ENCODE measurements at places on chromosomes 1 and 21.

- no peak for DNase-seq
Measured at GRCh38 chr1:221035662-221036153, 156.5 kb downstream of the HLX start.

- no peak for DNase-seq
Measured at GRCh38 chr1:155466996-155467395, 95.6 kb downstream of the ASH1L start.

- peak; percentile 30 for DNase-seq
Measured at GRCh38 chr1:181018901-181019681, 3.6 kb downstream of the STX6 start.

DNA sequence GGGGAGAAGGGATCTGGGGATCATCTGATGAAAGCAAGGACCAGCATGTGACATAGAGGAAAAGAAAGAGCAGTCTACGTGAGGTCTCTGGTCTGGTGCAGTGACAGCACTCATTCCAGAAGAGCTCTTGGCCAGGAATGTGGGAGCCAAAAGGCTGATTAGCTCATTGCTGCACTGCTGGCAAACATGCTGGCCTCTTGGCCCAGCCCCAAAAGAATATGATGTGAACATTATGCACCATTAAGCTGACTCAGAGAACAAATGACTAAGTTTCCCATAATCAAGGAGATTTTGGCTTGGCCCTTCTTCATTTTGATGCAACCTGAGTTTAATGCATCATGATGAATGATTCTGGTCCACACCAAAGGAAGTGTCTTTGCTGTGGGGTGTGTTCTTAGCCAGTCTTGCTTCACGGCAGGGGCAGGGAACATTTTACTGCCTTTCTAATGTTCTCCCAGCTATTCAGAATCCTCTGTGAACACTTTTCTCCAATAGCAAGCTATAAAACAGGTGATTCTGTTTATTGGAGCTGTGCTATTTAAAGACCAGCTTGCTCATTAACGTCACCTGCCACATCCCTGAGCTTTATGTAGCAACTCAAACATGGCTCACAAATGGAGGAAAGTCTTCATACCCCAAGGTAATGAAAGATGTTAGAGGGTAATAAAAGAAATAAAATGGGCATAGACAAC lies 55.1 kb downstream of the PCBP3 start:
- DNase-seq = no peak

DNA sequence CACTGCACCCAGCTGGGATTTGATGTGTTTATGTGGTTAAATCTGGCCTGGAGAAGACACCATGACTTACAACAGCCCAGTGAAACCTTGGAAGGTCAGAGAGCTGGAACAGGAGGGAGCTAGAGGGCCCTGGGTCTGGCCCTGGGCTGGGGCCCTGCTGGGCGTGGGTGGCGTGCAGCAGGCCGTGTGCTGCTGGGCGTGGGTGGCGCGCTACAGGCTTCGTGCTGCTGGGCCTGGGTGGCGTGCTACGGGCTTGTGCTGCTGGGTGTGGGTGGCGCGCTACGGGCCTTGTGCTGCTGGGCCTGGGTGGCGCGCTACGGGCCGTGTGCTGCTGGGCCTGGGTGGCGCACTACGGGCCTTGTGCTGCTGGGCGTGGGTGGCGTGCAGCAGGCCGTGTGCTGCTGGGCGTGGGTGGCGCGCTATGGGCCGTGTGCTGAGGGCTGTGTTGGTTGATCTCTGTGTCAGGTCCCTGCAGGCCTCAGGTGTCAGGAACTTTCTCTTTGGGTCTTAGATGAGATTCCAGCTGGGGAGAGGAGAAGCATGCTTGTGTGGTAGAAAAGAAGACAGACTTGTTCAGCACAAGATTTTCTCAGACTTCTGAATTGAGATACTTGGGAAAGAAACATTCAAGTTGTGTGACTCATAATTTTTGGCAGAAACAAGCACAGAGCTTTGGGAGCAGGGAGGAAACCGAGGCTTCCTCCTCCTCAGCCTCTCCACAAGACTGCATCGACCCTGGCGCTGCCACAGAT lies 66.0 kb downstream of the COL18A1 start:
- peak; percentile 40 for DNase-seq

DNA sequence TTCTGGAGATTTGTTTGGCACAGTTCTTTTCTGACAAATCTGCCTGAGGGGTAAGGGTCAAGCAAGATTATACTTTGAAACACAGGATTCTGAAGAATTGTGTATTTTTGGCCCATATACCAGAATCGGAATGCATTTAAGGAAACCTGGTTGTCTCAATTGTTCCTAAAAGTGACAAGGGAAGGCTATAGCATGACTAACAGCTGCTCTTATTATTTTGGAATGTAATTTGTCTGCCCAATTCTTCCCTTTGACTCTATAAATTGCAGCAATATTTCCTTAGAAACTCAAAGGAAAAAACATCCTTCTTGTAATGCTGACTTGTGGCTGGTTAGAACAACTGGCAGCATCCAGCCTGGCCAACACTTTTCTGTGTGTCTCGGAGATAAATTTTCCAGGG lies 15.8 kb upstream of the VCAM1 start:
- no peak for DNase-seq

- no peak for DNase-seq
Measured at GRCh38 chr21:38343691-38344090, 86.9 kb downstream of the KCNJ15 start.

GRCh38 chr1:33273406-33273805 lies 17.1 kb downstream of the ZNF362 start:
- no peak for DNase-seq

DNA sequence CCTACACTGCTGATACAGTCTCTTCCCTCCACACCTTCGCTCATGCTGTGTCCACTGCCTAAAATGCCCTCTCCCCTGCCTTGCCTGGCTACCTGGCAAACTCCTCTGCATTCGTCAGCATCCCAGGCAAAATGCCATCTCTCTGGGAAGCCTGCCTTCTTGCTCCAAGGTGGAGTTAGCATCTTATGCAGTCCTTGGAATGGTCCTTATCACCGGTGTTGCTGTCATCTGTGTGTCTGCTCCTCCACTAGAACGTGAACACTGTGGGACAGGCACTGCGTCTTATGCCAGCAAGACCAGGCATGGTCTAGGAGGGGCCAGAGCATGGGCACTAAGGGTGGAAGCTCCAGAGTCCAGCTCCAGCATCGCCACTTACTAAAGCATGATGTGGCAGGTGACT lies 211.8 kb downstream of the MATN1 start:
- no peak for DNase-seq

- DNase-seq = no peak
Measured at GRCh38 chr1:169090900-169091311, 15.6 kb upstream of the ATP1B1 start.

- no peak for DNase-seq
Measured at GRCh38 chr1:159908031-159908940, 8.3 kb upstream of the CFAP45 start.

DNA sequence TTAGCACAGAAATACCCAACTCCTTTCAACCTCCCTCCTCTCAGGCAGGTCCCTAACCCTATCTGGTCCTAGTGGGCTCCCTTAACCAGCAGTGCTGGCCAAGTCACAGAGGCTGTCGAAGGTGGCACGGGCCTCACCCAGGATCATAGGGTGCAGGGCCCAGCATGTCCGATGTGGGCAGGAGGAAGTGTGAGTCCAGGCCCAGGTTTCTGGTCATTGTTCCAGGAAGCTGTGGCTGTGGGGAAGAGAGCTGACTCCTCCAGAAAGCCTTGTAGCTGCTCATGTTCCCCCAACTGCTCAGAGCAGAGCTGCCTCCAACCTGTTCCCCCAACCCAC lies 2.4 kb downstream of the CCDC17 start:
- DNase-seq = no peak

DNA sequence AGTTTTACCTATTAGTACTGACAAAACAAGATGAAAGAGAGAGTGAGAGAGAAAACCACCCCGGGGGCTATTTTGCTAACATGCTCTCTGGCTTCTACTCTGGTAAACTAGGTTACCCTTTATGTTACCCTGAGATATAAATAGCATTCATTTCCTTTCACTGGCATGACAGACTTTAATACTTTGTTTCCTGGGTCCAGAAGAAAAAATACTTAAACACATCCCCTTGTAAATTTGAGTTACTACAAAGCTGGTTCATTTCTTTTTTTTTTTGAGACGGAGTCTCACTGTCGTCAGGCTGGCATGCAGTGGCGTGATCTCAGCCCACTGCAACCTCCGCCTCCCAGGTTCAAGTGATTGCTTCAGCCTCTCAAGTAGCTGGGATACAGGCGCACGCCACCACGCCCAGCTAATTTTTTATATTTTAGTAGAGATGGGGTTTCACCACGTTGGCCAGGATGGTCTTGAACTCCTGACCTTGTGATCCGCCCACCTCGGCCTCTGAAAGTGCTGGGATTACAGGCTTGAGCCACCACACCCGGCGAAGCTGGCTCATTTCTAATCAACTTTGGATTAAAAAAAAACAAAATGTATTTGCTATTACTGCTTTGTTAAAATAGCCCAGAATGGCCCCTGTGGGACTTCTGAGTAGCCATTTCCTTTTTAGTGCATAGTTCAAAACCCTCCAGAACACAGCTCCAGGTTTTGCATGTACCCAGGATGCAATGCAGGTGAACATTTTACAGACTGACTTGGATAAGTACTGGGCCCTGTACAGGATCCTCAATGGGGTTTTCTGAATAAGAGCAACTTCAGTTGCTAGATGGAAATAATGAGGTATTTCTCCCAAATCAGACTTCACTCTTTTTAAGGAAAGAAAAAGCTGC lies 20.6 kb downstream of the INPP5B start:
- no peak for DNase-seq

DNA sequence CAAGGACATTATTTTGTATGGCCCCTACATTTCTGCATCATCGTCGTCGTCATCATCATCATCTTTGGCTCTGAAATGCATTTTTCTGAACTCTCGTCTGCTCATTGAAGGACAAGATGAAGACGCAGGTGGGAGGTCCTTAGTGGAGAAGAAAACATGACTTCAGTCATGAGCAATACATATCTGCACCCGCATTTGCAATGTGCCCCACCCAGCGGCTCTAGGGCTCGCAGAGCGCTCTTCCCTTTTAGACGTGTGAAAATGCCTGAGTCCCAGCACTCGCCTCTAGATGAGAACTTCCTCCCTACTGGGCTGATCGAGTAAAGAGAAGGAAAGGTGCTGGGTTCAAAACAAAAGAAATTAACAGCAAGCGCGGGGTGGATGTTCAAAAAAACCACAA lies 10.1 kb downstream of the C1orf174 start:
- no peak for DNase-seq

GRCh38 chr1:184739070-184739469 lies 15.6 kb downstream of the EDEM3 start:
- DNase-seq = no peak

DNA sequence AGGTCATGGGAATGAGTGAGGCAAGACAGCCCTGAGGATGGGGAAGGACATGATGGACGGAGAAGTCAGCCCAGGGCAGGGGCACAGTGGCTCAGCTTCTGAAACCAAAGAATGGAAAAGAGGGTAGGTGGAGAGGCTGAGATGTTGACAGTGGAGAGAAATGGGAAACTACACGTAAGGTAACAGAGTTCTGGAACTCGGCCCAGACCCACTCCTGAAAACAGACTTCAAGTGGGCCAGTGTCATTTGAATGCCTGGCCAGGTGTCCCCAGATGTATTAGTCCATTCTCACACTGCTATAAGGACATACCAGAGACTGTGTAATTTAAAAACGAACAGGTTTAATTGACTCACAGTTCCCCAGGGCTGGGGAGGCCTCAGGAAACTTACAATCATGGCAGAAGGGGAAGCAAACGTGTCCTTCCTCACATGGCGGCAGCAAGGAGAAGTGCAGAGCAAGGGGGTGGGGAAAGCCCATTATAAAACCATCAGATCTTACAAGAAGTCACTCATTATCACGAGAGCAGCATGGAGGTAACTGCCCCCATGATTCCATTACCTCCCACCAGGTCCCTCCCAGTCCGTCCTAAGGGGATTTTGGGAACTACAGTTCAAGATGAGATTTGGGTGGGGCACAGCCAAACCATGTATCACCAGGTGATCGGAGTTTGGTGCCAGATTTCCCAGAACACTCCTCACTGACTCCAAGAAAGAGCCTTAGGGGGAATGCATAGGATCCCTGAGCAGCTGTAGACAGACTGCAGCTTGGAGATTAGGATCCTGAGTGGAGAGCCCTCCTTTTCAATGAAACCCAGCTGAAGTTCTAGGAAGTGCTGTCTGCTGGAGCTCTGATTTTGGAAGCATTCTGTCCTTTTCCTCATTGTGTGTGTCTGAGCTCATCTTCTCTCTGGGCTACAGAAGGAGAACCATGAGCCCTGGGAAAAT lies 40.3 kb downstream of the FHAD1 start:
- DNase-seq = no peak

GRCh38 chr1:213552045-213552444 lies 435.7 kb upstream of the PROX1 start:
- no peak for DNase-seq

- DNase-seq = no peak
Measured at GRCh38 chr1:228073857-228074545, 8.5 kb upstream of the ARF1 start.

GRCh38 chr1:175968486-175969172 lies 225.2 kb upstream of the TNR start:
- DNase-seq = no peak

DNA sequence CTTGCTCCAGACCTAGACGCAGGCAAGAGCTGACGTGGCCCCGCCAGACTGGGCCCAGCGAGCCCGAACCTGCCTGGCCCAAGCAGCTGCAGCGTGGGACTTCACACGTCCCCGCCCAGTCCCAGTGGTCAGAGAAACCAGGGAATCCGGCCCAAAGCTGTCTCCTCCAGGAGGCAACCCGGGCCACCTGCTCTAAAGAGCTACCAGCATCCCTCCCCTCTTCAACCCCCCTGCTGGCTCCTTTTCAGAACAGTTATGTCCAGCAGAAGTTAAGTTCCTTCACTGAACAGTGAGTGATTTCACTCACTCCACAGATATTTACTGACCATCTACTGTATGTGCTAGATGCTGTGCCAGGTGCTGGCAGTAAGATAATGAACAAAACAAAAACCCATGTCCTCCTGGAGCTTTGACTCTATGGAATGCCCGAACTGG lies 2.1 kb upstream of the EFNA1 start:
- DNase-seq = no peak

DNA sequence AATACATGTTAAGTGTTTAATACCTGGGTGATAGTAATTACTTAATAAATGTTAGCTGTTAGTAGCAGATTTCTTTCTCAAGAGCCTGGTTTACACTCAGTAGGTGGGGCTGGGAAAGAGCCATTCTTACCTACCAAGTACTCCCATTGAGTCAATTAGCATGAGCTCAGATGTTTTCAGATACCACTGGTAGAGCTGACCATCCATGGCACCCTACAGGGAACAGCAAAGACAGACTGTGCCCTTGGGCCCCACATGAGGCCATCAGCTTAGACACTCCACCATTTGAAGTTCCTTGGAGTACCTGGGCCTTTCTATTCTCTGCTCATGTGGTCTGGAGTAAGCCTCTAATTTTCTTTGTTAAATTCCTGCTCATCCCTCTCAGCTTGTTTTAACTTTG lies 179.3 kb downstream of the CACNA1E start:
- no peak for DNase-seq

DNA sequence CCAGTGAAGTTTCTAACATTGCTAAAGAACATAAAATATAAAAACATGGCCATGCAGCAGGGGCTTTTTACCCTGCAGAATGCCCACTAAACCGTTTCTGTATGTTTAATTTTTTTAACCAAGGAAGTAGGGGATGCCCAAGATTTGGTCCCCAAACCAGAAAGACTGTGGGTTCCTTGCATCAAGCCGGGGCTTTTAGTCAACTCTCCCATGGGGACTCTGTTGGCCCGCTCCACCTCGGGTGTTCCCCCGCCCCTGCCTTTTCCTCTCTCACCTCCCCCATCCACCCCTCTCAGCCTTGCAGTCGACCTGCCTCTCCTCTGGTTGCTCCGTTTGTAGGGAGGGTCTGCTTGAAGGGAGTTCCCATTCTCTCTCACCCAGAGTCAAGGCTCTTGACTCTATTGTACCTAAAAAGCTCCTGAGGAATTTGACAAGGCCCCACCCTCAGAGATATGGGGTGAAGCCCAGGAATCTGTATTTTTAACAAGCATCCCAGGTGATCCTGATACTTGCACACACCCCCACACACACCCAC lies 117.5 kb downstream of the TOMM20 start:
- peak; percentile 82 for DNase-seq

All from activated naive CD8-positive, alpha-beta T cell treated with anti-CD3 and anti-CD28 coated beads for 36 hours (primary cell).